ENCODE measurements at places on chromosomes 7 and 10.

DNA sequence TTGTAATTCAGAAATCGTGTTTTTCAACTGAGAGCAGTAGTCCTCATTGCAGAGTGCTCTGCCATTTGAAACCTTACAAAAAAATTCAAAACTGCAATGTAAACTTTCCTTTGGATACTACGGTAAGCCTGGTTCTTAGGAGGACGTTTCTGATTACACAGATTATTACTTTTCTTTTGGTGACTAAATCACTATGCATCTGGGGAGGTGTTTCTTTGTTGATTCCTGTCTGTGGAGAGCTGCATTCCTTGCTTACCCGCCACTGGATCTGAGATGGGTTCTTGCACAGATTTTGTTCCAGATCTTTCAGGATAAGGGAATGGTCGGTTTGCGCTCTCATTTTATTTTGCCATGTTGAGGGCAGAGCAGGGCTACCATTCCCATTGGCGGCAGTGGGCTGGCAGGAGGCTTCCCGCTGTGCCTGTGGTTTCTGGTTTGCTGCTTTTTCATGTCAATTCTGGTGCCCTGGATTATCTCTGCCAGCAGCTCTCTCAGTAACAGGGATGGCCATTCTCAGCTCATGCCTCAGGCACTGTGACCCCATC is 485.1 kb downstream of the GLRX3 start:
- no peak for DNase-seq

GRCh38 chr7:37287131-37287855 is 161.4 kb downstream of the ELMO1 start:
- DNase-seq: no peak

DNA sequence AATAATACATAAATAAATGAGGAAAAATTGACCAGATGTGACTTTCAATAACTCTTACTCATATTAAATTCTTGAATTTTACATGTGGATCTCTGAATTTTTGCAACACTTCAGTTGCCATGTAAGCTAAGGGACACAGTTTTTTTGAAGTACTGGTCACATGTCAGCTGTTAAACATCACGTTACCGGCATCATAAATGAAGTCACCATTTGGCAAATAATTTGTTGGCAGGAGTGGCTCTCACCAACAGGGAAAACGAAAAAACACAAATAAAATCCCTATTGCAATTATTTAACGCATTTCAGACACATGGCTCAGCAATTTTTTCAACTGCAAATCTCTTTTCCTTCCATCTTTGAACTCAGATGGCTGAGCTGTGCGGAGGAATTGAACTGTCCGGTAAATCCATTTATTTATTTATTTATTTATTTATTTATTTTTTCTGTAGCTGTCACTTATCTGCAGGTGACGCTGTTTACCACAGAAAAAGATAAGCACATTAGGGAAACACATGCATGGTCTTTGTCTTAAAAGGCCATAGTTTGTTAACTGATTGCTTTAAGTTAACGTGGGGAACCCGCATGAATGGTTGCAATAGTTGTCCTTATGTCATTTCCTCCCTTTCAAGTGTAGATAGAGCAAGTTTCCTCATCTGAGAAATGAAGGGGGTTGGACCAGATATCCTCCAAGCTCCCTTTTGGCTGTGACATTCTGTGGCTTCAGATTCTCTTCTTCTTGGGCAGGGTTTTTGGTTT is 64.7 kb upstream of the JAZF1 start:
- DNase-seq: no peak

- no peak for DNase-seq
Observed at GRCh38 chr10:6091630-6092029, 2.8 kb downstream of the RBM17 start.

DNA sequence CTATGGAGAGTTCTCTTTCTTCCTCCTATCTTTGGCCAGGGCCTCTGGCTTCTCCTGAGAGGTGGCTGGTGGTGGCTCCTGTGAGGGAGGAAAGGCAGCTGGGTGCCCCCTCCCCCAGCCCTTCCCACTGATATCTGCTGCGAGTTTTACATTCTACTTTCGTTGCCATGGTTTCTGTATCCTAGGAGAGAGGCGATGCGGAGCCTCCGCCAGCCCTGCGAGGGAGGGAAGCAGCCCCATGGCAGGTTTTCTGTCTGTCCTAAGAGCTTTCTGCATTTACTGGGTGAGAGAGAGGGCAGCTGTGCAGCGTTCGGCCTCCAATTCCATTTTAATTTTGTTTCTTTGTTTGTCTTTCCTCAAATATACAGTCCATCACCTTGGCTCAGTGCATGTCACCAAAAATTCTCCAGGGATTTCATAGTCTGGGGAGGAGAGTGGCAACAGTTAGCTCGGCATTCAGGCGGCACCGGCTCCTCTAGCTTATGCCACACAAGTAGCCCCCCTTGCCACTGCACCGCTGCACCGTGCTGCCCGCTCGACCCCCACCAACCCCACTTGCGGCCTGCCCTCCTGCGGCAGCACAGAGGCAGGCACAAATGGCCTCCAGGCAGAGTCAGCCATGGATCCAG is 20.4 kb downstream of the DNAJB12 start:
- peak; percentile 89 for DNase-seq

- peak; percentile 66 for DNase-seq
Observed at GRCh38 chr10:12241810-12242529, 46.0 kb downstream of the CDC123 start.

- DNase-seq: no peak
Observed at GRCh38 chr10:131870411-131870810, 30.4 kb upstream of the PPP2R2D start.

Data from brain microvascular endothelial cell (primary cell).